OCI-M1 (cell line): ENCODE measurements at places on chromosomes 1 and 21.
A peak's percentile ranks its signal among the peaks of the same experiment; 100 is the strongest.

DNA sequence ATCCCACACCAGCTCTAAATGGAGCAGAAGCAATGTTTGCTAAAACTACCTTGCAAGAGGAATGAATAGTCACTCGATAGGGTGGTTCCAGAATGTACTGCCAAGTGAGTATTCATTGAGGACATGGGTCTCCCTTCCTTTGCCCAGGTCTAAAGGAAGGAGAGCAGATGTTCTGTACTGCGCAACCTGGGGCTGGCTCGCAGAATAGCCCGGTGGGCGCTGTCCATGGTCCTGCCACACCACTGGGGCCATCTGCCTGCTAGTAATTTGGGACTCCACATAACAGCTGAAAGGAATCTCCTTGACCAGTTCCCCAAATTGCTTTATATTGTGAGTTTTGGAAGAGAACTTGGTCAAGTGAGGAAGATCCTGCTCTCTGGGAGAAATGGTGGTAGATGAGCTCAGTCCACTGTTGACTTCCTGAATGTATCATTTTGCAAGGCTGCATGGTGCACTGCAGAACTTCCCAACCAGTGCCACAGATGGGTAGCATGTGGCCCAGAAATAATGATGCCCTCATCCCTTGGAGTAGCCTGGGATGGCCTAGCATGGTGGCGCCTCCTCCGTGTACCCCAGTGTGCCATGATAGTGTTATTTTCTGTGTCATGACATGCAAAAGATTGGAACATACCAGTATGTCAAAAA is 5.7 kb downstream of the SLC6A17 start:
- peak; percentile 71 for DNase-seq

- no peak for DNase-seq
Observed at GRCh38 chr1:201167041-201167991, 13.0 kb upstream of the TMEM9 start.

- no peak for DNase-seq
Observed at GRCh38 chr1:68788762-68789161, 291.9 kb upstream of the DEPDC1 start.

GRCh38 chr1:117596023-117596720 is 9.7 kb upstream of the TENT5C start:
- peak; percentile 34 for DNase-seq

- no peak for DNase-seq
Observed at GRCh38 chr1:215926670-215927069, 359.6 kb downstream of the KCTD3 start.

DNA sequence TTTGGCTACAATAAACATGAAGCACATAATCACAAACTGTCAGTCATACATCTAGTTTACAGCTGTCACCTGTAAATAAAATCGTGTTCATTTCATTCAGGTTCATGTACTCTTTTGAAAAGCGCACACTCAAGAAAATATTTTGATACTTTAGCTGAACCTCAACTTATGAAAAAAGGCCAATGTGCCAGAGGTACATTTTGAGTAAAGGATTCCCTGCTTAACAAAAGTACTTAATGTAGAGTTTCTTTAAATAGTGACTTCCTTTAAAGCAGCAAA is 37.7 kb upstream of the SLC30A10 start:
- no peak for DNase-seq

- no peak for DNase-seq
Observed at GRCh38 chr1:95850763-95851162, 616.8 kb downstream of the RWDD3 start.

- peak; percentile 22 for DNase-seq
Observed at GRCh38 chr21:29219165-29219770, 79.5 kb upstream of the BACH1 start.

DNA sequence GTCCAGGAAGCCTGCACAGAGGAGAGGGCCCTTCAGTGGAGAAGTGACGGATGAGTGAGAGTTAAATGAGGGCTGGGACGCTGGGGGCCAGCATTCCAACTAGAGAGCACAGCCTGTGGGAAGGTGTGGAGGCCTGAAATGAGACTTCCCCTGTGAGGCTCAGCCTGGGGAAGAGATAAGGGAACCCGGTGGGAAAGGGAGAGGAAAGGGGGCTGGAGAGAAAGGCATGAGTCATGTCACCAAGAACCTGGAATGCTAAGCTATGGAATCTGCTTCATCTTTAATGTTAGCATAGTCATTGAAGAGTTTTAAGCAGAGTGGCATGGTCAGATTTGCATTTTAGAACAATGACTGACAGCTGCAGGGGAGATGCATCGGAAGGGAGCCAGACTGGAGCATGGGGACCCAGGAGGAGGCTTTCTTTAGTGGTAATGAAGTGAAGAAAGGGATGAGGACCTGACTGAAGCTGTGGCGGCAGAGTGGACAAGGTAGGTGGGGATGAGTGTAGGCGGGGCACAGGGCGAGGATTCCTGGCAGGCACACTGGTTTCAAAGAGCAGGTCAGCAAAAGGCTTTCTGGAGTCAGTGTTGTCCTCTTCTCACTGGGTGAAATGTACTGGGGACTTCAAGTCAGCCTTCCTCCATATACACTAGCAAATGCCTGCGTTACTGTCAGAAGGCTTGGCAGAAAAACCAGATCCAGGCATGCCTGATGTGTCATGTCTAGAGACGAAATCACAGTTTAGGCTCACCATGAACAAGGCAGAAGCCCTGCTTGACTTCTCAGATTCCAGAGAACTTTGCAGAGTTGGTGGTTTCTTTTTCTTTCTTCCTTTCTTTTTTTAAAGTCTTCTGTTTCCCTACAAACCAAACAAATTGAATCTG is 8.0 kb downstream of the RGL1 start:
- DNase-seq, result no peak

DNA sequence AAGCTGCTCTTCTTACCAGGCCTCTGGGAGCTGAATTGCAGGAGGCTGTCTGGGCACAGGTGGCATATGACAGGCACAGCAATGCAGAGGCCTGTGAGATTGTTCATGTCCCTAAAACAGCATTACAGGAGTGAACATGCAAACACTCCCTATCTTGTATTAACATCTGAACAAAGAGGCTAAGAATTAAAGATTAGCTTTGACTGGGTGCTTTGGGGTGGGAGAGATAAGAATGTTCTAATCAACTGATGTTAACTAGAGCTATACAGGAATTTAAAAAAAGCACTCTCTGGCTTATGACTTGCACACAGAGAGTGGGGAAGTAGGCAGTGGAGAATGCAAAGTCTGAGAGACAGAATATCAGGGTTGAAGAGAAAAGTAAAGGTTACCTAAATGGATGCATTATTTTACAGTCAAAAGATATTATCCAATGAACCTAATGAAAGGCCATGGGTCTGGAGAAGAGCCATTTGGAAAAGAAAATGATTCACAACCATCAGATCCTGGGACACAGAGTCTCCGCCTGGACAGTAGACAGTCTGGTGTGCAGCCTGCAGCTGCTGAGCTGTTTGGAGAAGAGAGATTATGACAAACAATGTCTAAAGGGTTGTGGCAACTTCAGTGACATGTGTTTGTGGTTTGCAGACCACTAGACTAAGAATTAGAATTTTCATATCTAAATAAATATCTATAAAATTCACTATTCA is 20.2 kb downstream of the DPT start:
- no peak for DNase-seq

GRCh38 chr1:35122311-35122710 is 43.1 kb downstream of the ZMYM1 start:
- DNase-seq, result no peak

GRCh38 chr1:209862391-209863356 is 34.9 kb downstream of the UTP25 start:
- no peak for DNase-seq

DNA sequence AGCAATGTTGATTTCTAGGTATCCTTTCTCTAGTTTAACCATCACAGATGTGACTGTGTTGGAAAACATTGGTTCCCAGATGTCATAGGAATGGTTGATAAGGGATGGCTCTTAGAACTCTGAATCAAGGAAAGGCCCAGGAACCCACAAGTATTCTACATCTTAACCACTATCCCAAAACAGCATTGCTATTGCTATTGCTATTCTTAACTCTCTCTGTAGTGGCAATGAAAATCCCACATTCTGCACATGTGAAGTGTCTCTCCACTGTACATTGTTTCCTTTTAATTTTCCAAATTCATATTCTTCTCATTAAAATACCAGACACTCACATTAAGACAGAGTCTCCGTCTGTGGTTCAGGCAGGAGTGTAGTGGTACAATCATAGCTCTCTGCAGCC is 420.4 kb upstream of the RUNX1 start:
- DNase-seq, result no peak

- no peak for DNase-seq
Observed at GRCh38 chr1:186858923-186859322, 30.2 kb downstream of the PLA2G4A start.
